ENCODE measurements at places on chromosomes 5 and 9.
A peak's percentile ranks its signal among the peaks of the same experiment; 100 is the strongest.

GRCh38 chr5:179862296-179862695, 3.7 kb upstream of the MRNIP start:
- DNase-seq: no peak

DNA sequence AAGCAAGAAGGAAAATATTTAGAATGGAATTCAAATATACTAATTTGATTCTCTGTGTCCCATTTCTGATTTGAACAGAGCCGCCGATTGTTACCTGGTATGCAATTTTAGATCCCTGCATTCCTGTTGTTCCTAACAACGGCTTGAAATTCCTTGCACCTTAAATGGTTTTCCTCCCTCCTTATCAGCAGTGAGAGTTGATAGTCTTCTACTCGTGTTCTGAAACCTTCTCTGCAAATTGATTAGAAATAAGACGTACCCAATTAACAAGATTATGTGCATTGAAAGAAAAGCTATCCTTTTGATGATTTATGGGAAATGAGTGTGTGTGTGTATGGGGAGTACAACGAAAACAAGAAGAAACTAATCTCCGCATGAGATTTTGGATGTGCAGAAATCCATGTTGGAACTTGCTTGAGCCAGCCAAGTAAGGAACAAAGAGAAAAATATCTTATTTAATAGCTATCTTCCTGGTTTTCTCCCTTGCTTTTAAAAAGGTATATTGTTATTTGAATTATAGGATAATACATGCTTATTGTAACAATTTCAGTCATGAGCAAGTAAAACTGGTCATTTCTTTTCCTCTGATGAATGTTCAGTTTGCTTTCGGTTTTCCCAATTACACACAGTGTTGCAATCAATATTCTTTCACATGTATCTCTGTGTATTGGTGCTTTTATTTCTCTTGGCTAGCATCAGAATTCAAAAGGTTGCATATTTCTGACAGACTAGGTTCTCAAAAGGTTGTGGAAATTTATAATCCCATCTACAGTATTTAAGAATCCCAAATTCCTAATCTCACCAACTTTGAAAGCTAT, 211.1 kb upstream of the ACTBL2 start:
- DNase-seq: no peak

DNA sequence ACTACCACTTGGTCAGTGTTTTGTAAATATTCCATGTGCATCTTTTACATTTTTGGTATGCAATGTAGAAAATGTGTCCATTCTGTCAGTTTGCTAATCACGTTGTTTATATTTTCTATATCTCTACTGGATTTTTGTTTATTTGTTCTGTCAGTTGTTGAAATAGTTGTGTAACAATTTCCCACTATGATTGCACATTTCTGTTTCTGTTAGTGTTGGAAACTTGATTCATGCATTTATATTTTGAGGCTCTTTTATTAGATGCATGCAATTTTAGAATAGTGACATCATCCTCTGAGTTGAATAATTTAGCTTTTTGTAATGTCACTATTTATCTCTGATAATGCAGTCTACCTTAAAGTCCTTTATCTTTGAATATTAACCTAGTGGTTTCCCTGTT, 25.8 kb upstream of the LECT2 start:
- no peak for DNase-seq

- DNase-seq: no peak
Measured at GRCh38 chr5:133818031-133818431, 150.4 kb downstream of the C5orf15 start.

DNA sequence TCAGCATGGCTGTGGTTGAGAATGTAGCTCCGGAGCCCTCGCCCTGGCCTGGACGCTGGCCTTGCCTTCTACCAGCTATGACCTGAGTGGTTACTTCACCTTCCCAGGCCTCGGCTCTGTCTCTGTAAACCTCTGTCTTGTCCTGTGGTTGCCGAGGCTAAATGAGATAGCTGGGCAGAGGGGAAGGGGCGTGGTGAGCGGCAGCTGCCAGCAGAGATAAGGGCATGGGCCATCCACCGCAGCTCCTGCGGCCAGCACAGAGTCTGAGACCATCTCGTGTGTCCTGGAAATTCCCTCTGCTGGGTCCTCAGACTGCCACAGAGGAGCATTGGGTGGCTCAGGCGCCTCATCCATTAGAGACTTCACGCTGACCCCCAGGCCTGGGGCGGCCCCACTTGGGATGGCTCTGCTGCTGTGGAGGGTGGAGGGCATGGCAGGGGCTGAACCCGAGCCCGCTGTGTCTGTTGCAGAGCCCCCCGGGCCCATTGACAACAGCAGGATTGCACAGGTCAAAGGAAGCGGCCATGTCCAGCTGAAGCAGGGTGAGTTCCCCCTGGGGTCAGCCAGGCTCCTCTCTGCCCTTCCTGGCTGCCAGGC, 43.9 kb downstream of the USP20 start:
- DNase-seq: no peak

- no peak for DNase-seq
Measured at GRCh38 chr9:16268067-16268881, 602.2 kb downstream of the BNC2 start.

DNA sequence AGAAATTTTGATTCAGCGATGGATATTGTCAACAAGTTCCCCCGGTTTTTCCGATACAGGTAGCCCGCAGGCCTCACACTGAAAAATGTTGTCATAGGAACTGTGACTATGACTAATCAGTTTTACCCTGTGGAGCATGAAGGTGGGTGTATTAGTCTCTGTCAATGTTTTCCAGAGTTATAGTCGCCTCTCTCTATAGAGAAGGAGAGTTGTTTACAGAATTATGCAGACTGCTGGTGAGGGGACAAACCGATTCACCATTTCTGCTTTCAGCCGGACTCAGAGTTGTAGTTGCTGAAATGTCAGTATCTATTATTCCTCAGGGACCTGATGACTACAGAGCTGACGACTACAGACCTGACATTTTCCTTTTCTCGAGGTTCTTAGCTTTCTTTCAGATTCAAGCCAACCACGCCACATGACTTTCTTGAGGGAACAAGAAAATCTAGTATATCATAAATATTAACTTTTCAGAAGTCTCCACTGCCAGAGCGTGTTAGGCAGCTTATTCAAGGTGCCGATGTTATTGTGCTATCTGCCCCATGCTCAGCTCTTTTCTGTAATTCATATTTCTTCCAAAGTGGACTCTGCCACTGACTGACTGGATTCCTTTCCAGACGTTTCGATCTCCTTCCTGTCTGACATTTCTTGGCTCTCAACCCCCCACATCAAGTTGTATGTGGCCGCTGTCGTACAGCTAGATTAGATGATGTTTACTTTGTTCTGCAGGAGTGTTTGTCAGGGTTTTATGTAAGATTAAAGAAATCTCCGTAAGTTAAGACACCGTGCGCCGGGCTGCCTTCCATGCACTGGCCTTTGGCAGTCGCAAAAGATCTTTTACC, 178.1 kb downstream of the FGF1 start:
- no peak for DNase-seq

- DNase-seq: no peak
Measured at GRCh38 chr5:141363952-141364660, at the start of gene PCDHGA5. Gene PCDHGA5, plus strand, starts transcription at chr5:141364162. Its CDS starts 169 bp downstream, at chr5:141364331.

- DNase-seq: no peak
Measured at GRCh38 chr9:127087411-127087810, 35.0 kb downstream of the ANGPTL2 start.

DNA sequence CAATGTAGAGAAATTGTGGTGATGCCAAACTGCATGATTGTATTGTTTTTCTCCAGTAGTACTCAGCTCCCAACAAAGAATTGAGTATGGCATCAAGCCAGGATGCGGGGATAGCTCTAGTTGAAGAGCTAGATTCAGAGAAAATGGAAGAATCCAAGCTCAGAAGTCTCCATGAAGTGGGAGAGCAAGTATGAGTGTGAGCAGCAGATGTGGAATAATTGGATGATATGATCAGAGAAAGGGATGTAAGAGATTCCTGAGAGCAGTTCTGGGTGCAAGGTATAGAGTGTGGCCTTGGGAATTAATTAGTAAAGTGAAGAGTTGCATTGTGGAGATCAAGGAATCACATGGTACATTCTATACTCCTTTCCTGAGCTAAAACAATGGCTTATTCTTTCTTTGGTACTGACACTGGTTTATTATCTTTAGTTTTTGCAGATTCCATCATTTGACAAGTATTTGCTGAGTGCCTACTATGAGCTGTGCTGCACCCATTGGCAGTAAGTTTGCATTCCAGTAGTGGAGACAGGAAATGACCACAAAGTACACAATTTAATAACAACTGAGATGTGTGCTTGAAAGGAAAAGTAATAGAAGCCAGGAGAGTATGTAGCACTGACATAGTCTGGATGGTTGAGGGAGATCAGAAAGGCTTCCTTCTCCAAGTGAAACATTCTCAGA, 177.1 kb downstream of the CPLANE1 start:
- DNase-seq: no peak

GRCh38 chr9:6080154-6080716, 64.8 kb upstream of the RANBP6 start:
- peak; percentile 80 for DNase-seq

- no peak for DNase-seq
Measured at GRCh38 chr5:77172713-77173328, 37.7 kb upstream of the PDE8B start.

GRCh38 chr5:102809033-102809432, 53.9 kb downstream of the PAM start:
- no peak for DNase-seq

GRCh38 chr9:88663771-88664419, 128.9 kb downstream of the NXNL2 start:
- DNase-seq: no peak

- DNase-seq: peak; percentile 3
Measured at GRCh38 chr9:110623462-110624025, 44.0 kb upstream of the SVEP1 start.

- no peak for DNase-seq
Measured at GRCh38 chr9:122779181-122779580, 9.6 kb upstream of the OR5C1 start.
